ENCODE measurements at places on chromosomes 2 and 18.

- DNase-seq = no peak
These were observed 12.5 kb upstream of the HOXD1 start for GRCh38 chr2:176175709-176176607.

DNA sequence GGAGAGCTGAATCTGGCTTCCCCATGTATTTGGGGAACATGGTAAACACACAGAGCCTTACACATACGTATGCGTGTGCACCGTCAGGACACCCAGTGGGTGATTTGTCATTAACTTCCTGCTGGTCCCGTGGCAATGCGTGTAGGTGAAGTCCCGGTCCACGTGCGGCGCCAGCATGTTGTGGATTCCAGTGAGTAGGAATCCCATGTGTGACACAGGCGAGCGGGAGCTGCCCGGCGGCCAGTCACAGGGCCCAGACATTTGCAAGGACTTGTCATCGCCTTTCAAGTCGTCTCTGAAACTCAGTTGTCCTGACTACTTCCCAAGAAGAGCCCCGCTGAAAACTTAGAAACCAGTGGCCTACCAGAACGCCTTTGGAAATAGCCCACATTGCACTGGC, 102.0 kb downstream of the RNF144A start:
- DNase-seq = no peak

GRCh38 chr18:53382870-53383269, 841.6 kb downstream of the MBD2 start:
- DNase-seq = no peak

DNA sequence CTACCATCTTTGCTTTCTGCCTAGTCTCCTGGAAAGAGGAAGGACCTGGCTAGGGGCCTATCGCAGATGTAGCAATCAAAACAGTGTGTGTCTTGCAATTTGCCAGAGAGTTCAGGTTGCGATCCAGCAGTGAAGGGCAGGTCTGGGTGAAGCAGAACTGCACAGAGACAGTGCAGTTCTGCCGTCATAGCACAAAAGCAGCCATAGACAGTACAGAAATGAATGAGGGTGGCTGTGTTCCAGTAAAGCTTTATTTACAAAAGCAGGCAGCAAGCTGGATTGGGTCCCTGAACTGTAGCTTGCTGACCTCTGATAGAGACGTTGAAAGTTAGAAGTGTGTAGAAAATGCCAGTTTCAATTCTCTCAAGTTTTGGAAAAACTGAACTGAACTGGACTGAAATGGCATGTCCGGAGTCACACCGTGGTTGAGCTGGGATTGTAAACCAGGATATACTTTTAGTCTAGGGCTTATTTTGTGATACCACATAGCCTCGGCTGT, 186.8 kb downstream of the LTBP1 start:
- DNase-seq = no peak

GRCh38 chr2:145049475-145049874, 529.6 kb upstream of the ZEB2 start:
- DNase-seq = no peak

- DNase-seq = no peak
These were observed 7.4 kb upstream of the FHL2 start for GRCh38 chr2:105406221-105406620.

DNA sequence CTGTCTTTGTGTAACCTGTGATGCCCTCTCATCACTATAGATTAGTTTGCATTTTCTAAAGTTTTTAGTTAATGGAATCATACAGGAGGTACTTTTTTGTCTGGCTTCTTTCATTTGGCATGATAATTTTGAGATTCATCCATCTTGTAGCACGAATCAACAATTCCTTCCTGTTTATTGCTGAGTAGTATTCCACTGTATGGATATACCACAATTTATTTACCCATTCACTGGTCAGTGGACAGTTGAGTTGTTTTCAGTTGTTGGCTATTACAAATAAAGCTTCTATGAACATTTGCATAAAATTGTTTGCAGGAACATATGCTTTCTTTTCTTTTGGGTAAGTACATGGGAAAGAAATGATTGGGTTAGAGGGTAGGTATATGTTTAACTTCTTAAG, 40.1 kb upstream of the ZNF396 start:
- DNase-seq = no peak

- DNase-seq = no peak
These were observed 77.0 kb upstream of the TMEM200C start for GRCh38 chr18:5972298-5972697.

DNA sequence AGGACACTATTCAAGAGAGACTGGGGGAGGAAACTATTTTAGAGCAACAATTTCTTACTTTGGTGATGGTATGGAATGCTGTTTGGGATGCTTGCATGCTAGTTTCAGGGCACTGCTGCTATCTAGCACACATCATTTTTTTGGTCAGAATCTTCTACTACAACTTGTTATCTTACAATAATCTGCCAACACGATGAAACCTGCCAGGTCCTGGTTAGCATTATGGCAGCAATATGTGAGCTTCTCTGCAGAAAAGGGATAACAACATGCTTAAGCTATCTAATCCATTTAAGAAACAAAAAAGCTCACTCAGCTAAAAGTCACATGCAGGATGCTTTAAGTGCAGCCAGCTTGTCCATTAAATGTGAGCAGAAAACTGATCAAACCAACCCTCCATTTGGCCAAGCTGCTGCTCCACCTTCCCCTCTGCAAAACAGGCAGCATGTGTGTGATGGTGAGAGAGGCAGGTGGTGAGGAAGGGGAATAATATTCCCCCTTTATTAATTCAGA, 30.1 kb downstream of the GAREM2 start:
- no peak for DNase-seq

DNA sequence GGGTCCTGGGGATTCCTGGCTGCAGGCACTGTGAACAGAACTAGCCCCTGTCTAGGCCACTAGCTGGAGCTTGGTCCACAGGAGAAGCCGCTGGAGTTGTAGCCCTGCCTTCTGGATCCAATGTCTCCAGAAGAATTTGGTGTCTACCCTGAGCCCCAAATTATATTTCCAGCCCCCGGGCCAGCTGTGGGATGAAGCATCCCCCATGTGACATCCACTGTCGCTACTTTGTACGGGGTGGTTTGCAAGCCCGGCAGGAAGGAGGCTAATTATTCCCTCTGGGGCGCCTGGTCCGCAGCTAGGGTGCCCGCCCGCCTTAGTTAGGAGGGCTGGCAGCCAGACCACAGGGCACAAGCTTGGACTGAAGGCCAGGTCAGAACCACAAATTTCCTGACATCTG, 106.5 kb downstream of the SMAD7 start:
- DNase-seq = no peak

DNA sequence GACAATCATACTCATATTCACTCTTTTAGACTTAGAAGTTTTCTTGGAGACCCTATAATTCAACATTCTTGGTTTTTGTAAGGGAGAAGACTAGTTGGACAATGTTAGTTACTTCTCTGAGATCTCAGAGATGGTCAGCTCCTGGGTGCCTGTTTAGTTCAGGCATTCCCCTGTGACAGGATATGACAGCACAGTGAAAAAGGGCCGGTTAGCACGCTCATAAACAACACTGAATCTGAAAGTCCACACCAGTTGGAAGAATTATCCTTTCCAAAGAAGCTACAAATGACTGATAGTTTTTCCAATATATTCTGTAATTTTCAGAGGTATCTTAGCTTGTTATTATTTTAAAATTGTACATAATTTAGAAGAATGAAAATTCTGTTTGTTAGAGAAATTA, 75.7 kb downstream of the ADAM23 start:
- DNase-seq = no peak

DNA sequence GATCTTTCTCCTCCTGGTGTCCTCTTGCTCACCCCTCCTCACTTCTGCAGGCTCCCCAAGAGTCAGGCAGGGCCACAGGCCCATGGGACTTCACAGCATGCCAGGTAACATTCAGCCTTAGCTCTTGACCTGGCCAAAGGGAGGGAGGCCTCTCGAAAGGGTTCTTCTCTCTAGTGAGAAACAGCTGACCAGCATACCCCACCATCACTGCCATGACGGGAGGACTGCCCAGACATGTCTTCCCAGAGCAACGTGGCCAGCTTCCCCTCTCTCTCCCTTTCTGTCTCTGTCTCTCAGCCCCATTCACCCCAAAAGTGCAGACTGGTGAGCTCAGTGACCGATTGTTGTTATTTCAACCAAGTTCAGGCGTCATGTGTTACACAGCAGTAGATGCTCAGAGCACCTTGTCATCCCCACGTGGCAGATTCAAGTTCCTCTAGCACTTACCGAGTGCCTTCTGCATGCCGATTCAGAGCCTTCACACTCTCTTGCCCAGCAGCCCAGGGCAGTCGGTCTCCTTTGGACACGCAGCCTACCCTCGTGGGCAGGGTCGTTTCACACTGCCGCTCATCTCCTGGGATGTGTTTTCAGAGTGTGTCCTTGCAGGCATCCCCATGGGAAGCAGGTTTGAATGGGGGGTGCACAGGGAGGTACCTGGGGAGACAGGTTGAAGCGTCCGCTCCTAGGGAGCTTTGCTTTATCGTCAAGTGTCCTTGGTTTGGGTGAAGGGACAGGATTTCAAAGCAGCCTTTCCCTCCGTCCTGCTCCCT, 259.9 kb downstream of the NDUFA10 start:
- no peak for DNase-seq

DNA sequence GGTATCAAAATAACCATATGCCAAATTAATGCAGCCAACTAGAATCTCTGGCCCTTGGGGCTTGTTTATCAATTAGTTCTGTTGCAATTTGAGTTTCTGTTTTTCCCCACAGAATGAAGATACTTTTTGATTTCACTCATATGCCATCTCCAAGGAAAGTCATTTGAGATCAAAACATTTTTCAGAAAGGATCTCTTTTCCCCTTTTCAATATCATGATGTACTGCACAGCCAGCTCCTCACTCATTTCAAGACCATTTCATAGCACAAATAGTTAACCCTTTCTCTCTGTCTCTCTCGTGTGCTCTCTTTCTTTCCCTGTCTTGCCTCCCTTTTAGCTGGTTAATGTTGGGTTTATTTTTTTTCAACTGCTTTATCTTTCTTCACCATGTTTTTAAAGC, 387.3 kb downstream of the STK39 start:
- DNase-seq = no peak

Measured in skeletal muscle cell (primary cell).